ENCODE measurements at places on chromosomes 1 and 21. TPM values are rescaled to one million over a fixed set of nuclear protein-coding genes. Genes with fewer than 3 reads are reported as not detected.

OR2L2 gene
- total RNA-seq, result not detected

PTPRU gene
- 0.19 TPM for total RNA-seq

MKNK1 gene
- 21.6 TPM for total RNA-seq

FCRL2 gene
- total RNA-seq, result 0.05 TPM

LAD1 gene
- 0.49 TPM for total RNA-seq

KTI12 gene
- 27.1 TPM for total RNA-seq

GIPC2 gene
- not detected for total RNA-seq

LCE1F gene
- not detected for total RNA-seq

TNFRSF4 gene
- 735 TPM for total RNA-seq

IQCC gene
- 2.9 TPM for total RNA-seq

CADM3 gene
- not detected for total RNA-seq

SFN gene
- 0.19 TPM for total RNA-seq

OPTC gene
- not detected for total RNA-seq

SLC22A15 gene
- total RNA-seq, result 0.08 TPM

SELP gene
- 0.48 TPM for total RNA-seq

CLDN8 gene
- total RNA-seq, result not detected

TRAPPC10 gene
- total RNA-seq, result 48.1 TPM

TCHH gene
- not detected for total RNA-seq

CFHR4 gene
- total RNA-seq, result not detected

TMEM269 gene
- 0.24 TPM for total RNA-seq

LRRN2 gene
- not detected for total RNA-seq

LUZP1 gene
- total RNA-seq, result 20.7 TPM

RHCE gene
- 0.26 TPM for total RNA-seq

RAB42 gene
- not detected for total RNA-seq

GJA5 gene
- total RNA-seq, result not detected

G0S2 gene
- 16.3 TPM for total RNA-seq

TNNI3K gene
- total RNA-seq, result not detected

HPCA gene
- not detected for total RNA-seq

OPRD1 gene
- not detected for total RNA-seq

BRWD1 gene
- total RNA-seq, result 22.9 TPM
